Mesothelial cell of epicardium (in vitro differentiated cells): ENCODE measurements at places on chromosomes 2 and 18. TPM values are rescaled to one million over a fixed set of nuclear protein-coding genes. Genes with fewer than 3 reads are reported as not detected.

- DNase-seq, result no peak
These were observed 179.9 kb upstream of the HS6ST1 start for GRCh38 chr2:128498589-128498988.

KLHL41 gene
- 0.41 to 0.66 TPM (median 0.56 TPM) in 3 replicates for total RNA-seq

HK2 gene
- total RNA-seq, result 16.6 to 17.7 TPM (median 16.9 TPM) in 3 replicates

DNA sequence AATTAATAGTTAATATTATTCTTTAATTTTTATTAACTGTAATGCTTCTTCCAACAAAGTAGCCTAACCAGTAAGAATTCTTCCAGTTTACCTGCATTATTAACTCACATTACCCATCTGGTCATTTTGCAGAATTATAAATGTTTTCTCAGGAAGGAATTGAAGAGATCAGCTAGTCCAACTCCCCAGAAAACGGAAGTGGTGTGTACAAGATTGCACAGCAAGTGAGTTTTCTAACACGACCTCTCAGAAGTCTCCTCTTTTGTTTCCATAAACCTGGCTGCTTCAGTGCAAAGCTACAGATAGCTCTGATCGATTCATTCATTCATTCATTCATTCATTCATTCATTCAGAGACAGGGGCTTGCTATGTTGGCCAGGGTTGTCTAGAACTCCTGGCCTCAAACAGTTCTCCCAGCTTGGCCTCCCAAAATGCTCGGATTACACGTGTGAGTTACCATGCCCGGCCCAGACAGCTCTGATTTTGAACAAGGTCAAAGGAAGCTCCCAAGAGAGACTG, 128.8 kb upstream of the REV1 start:
- no peak for DNase-seq

GRCh38 chr18:38971881-38972280, 1406.3 kb upstream of the CELF4 start:
- no peak for DNase-seq

ABCG5 gene
- not detected in 3 replicates for total RNA-seq

DOCK10 gene
- total RNA-seq, result 2.2 to 3.3 TPM (median 2.4 TPM) in 3 replicates

- DNase-seq, result no peak
These were observed 4.4 kb downstream of the HIBCH start for GRCh38 chr2:190315273-190315672.

DNA sequence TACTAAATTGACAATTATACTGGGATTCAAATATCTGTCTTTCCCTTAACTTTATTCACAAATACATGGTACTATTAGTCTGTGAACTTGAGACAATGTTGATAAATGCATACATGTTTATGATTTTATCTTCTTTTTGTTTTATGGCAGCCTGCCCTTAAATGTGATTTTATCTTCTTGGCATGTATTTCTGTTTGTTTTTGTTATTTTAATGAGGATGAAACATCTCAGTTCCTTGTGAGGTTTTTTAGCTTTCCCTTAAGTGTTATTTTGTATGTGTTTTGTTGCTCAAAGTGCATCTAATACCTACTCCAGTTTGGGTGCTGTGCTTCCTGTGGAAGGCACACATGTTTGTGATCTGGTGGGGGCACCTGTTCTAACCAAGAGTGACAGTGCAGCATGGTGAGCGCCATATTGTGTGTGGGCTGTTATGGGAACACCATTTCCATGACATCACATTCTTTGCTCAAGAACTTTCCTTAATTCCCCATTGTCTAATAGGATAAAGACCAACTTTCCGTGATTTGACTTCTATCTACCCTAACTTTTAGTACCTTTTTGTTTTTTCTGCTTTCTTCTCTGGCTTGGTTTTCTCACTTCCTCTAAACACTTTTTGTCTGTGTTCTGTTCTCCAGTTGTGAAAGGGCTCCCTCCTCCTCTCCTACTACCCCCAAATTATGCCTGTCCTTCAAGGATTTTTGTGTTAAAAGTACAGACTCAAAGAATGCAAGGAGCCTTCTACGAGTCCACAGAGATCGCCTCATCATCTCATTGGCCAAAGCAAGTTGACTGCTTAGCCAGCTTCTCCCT, 162.1 kb upstream of the TTC39C start:
- DNase-seq, result no peak

PRSS56 gene
- total RNA-seq, result 0.09 TPM in 1 of 3 replicates, not detected in the others
